ENCODE measurements at places on chromosomes 2 and 18.

GRCh38 chr2:2704428-2705090, 373.5 kb upstream of the MYT1L start:
- no peak for DNase-seq

GRCh38 chr2:98378901-98379300, 32.6 kb downstream of the CNGA3 start:
- DNase-seq = no peak

DNA sequence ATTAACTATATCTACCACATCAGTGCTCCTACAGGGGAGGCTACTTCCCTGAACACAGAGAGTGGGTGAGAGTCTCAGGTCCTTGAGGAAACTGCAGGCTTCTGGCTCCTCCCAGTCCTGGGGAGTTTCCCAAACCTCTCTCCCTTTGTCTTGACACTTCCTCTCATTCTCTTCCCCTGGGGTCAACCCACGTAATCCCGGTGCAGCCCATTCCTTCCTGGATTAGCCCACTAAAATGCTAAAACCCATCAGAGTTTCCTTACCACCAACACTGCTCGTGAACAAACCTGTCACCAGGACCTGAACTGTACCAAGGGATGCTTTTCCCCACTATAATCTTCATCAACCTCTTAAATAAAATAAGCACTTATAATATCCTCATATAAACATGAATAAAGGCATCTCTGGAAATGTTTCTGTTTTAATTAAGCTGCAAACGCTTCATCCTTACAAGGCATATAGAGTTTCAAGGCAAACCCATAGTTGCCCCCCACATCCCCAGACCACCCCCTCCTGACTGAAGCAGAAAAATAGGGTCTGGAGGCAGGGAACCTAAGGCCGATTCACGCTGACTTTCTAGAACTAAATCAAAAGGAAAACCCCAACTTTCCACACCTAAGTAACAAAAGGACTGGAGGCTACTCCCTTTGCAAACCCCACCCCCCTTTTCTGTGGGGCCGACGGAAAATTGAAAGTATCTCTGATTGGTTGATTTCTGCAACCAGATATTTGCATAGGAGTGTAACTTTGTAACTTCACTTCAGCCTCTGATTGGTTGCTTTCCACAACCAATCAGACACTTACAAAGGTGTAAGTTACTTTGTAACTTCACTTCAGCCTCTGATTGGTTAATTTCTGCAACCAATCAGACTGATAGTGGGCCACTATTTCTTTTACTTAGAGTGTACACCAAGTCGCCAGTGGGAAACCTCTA, 19.0 kb downstream of the TMSB10 start:
- no peak for DNase-seq

DNA sequence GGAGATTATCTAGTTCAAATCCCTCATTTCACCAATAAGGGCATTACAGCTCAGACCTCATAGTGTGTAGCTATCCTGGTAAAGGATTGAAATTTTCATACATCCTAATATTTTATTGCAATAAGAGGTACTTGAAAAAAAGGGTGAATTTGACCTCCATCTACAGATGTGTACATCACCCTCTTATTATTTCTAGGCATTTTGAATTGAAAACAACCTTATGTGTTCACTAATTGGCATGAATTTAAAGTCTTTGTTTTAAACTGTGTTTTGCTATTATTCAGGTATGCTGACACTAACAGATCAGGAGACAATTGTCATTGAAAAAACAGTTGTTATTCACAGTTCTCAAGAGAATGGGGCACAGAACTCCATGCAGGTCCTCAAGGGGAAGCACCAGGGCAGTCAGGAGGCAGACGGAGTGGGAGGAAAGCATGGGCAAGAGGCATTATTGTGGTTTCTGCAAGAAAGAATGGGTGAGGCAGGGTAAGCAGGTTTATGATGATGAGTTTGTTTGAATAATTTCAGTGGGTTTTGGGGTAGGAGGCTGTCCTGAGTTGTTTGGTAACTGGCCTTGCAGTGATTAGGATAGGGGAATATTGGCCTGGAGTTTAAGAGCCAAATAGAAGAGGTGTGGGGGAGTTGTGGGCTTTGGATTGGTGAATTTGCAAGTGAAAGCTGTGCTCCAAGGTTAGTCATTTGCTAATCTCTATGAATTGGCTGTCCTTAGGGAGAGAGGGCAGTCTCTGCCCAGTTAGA, 194.6 kb downstream of the GPD2 start:
- DNase-seq = no peak

DNA sequence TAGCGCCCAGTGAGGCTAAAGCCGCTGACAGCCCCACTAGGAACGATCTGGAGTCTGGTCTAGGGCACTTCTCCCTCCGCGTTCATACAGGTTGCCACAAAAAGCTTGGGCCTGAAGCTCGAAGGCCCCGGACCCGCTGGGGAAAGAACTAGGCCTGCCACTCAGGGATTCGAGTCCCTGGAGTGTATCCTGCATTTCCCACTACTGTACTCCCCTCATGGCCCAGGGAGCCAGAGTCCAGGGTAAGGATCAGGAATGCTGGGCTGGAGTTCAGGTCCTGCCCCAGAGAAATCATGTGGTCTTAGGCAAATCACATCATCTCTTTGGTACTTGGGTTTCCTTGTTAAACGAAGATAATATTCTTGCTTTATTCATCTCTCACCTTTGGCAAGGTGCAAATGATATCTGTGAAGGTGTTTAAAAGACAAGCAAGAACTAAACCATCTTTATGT, 1.4 kb upstream of the ZFP36L2 start:
- DNase-seq = no peak

GRCh38 chr18:79975043-79975442, 10.6 kb downstream of the HSBP1L1 start:
- no peak for DNase-seq

- DNase-seq = no peak
These were observed 374.1 kb downstream of the LPIN1 start for GRCh38 chr2:12120281-12121150.

GRCh38 chr18:62939926-62940325, 224.6 kb downstream of the PHLPP1 start:
- no peak for DNase-seq

DNA sequence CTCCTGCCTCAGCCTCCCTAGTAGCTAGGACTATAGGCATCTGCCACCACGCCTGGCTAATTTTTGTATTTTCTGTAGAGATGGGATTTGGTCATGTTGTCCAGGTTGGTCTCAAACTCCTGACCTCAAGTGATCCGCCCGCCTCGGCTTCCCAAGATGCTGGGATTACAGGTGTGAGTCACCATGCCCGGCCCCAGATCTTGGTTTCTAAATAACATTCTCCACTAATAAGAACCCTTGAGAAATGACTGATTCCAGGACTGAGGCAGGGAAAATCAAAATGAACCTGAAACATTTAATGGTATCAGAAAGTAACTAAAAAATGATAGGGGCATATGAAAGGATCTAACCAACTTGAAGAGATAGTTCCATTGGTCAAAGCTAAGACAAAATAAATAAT, 34.0 kb downstream of the BMPR2 start:
- no peak for DNase-seq

DNA sequence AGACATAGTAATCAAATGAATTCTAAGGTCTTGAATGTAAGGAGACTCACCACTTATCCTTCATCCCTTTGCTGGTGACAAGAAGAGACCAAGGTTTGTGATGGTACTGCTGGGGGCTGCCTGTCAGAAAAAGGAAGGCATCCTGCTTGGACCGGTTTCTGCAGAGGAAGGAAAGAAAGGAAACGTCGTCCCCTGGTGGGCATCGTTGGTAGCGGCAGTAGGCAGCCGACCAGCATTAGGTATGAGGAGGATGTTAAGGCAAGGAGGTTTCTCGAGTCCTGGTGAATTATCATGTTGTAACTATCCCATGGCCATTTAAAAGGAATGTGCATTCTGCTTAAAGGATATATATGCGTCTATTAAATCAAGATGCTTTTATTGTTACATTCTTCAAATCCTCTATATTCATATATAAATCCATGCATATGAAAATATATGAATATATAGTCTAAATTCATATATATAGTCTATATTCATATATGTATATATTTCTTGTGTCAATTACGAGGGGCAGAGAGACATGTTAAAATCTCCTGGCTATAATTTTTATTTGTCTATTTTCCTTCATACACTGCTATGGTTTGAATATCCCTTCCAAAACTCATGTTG, 94.4 kb upstream of the TGFA start:
- peak; percentile 55 for DNase-seq

DNA sequence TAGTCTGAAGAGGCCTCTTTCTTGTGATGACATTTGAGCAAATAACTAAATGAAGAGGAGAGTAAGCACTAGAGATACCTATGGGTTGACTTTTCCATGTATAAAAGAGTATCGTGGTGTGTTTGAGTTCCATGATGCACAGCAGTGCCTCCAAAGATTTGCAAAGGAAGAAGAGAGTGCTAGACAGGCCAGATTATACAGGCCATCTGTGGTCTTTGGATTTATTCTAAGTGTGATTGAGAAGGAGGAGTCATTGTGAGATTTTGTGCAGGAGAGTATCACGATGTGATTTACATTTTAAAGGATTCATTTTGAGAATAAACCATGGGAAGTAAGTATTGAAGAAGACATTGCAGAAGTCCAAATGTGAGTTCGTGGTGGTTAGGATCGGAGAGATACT, 695.9 kb upstream of the FAM98A start:
- DNase-seq = no peak

GRCh38 chr2:69932596-69932922, 17.6 kb downstream of the MXD1 start:
- DNase-seq = no peak

DNA sequence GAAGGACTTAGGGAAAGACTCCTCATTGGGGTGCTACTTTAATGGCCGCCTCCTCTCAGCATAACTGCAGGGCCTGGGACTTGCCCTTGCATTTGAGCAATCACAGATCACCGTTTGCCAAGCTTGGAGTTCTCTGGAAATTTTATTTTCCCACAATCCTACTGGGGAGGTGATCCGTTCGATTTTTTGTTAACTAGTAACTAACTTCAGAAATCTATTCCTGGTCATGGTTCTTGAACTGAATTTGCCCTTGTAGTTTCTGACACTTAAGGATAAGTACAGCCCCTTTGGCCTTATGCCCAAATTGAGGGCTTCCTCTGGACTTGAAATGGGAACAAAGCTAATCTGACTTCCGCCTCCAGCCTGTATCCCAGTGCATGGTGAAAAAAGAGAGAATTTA, 60.5 kb upstream of the ST3GAL5 start:
- no peak for DNase-seq

DNA sequence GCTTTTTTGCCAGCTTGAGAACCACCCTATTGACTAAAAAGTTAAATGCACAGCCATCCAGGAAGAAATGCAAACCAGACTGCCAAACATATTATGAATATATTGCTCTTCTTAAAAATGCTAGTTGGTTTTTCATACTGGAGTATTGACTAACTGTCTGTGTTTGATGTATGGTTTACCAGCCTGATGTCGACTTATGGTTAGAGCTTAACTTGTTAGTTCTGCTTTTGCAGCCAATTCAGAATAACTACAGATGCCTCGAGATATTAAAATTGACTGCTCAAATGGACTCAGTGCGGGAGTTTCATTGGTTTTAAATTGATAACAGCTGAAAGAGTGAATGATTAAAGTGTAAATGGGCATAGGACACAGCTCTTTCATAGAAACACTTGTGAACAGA, 369.8 kb downstream of the ARHGAP15 start:
- no peak for DNase-seq

DNA sequence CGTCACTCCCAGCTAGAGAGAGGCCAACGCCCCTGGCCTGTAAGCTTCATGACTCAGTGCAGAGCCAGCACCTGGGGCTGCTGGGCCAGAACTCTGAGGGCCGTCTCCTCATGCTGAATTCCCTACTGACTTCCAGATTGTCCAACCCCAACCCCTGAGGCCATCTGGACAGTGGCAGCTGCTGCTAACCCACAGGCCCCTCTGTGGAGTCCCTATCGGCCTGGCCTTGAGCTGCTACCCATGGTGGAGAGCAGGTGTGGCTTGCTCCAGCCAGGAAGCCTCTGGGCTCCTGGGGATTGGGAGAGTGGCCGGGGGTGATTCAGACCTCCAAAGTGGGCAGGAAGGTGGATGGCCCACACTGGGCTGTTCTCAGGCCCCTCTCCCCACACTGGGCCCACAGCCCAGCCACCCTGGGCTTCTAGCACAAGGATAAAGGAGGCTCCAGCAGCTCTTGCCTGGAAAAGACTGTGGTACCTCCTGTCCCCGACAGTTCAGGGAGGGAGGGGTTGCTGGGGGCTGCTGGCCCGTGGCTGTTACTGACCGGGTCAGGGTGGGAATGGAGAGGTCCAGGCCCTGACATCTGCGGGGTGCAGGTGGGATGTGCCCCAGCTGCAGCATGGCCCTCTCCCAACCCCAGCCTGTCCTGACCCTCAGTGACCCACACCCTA, 8.2 kb downstream of the TEKT4 start:
- DNase-seq = no peak

GRCh38 chr2:239949075-239949474, 76.1 kb downstream of the NDUFA10 start:
- DNase-seq = no peak

- DNase-seq = no peak
These were observed 2.0 kb downstream of the ETAA1 start for GRCh38 chr2:67399144-67399543.

DNA sequence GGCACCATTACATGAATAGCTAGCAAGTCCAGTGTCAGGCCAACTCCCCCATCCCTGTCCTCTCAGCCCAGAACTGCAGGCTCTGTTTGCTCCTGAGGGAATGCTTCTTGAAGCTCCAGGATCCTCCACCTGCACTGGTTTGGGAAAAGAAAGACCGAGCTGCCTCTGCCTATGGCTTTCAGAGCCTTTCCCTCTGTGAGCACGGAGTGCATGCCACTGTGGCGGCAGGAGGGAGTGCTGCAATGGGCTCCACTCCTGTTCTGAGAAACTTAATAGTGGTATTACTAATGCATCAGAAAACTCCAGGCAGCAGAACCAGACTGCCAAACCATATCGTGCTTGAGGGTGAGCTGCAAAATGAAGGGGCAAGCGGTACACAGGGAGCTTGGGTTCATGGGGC, 271.8 kb downstream of the SRBD1 start:
- no peak for DNase-seq

DNA sequence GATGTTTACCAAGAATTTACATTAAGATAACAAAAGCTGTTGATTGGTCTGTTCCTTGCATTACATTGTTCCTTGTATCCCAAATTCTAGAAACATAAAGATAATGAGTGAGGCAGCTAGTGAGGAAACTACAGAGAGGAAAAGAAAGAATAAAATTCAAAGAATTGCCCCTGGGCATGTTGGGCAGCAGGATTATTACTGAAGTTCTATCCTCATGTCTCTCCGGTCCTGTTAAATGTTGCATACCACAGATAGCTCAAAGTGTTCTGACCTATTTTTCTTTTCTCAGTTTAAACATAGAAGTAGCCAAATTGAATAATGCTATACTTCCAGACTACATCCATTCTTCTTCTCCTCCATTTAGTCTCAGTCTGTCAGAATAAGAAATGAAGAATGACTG, 58.2 kb upstream of the DYNC1I2 start:
- no peak for DNase-seq

DNA sequence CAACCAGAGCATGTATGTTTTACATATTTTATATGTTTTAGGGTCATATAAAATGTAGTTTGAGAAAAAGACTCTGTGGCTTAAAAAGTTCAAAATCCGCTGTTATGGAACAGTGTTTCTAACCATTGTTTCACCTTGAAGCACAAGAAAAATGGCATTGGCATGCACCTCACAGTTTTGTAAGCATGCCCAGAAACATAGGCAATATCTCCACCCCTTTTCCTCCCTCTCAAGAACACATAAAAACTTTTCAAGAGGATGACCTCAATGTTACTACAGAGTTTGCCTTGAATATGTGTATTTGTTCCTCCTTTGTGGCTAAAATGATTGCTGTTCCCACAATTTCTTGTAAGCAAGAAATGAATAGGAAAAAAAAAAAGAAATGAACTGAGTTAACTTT, 29.3 kb upstream of the SLC40A1 start:
- no peak for DNase-seq

All from stimulated activated CD4-positive, alpha-beta T cell treated with anti-CD3 and anti-CD28 coated beads, Interleukin-15, amount 100 ng/mL, for 1 hour (primary cell).